Hippocampal formation (tissue), 2 donors: ENCODE measurements at places on chromosomes 1 and 21.
A peak's percentile ranks its signal among the peaks of the same experiment; 100 is the strongest.

GRCh38 chr1:39427374-39427773 is 64.1 kb upstream of the BMP8A start:
- DNase-seq, result no peak

GRCh38 chr1:56061824-56062223 is 517.5 kb downstream of the PLPP3 start:
- no peak for DNase-seq

- no peak for DNase-seq
These were observed 2.7 kb downstream of the PLXNA2 start for GRCh38 chr1:208241512-208241911.

DNA sequence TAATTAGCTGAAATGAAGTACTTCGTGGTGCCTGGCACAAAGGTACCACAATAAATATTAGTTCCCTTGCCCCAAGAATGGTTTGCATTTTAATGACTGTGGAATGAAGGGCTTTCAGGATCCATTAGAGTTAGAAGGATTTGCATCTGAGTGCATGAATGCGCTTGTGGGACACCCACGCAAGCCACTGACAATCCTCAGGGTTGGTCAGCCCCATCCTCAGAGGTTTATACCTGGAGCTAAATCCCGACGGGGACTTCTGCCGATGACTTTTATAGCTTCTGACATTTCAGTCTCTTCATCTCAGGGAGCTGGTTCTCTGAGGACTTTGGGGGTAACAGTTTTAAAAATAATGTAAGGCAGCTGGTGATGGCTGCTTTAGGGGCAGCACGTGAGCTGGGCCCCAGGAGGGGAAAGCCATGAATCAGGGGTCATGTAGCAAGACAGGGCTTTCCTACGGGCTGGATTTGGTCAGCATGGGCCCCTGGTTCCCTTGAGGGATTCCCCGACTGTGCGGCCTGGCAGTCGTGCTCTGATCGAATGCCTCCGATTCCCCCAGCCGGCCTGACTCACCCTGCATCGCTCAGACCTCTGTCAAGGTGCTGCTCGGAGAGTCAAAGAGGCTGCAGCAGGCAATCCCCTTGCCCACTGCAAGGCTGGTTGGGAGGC is 20.8 kb upstream of the IL10 start:
- no peak for DNase-seq

- DNase-seq, result no peak
These were observed 27.1 kb upstream of the POU3F1 start for GRCh38 chr1:38073534-38074301.

DNA sequence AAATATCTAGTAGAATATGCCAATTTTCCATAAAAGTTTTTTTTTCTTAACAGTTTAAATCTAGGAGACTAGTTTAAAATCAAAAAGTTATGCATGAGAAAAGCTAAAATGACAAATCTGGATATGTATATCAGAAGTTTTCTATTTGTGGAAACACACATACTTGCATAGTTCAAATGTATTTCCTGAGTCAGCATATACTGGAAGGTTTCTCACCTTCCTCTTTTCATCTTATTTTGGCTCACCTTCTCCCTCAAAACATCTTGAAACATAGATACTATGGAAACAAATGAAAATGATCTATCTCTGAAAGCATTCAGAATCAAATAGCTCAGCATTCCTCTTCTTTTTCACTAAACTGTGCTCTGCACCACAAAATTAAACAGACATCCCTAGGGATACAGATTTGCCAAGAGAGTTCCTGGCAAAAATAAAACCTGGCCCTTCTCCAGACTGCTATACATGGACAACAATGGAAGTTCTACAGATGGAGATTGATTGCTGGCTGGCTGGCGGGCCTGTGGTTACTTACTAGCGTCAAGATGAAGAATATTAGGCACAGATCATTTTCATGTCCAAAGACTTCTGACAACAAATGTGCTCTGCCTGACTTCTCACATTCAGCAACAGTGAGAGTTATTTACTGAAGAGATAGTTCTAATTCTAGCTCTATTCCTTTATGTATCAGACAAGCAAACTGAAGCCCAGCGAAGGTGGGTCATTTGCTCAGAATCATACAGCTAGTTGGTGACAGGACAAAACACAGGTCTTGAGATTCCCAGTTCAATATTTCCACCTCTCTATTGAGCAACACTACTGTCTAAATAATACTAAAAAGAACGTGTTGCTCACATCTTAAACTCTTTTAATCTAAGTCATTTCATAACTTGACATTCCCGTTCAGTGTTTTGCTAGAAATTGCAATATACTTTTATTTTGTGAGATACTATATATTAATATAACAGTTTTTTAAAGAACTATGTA is 26.6 kb downstream of the DIPK1A start:
- peak; percentile 25 for DNase-seq

DNA sequence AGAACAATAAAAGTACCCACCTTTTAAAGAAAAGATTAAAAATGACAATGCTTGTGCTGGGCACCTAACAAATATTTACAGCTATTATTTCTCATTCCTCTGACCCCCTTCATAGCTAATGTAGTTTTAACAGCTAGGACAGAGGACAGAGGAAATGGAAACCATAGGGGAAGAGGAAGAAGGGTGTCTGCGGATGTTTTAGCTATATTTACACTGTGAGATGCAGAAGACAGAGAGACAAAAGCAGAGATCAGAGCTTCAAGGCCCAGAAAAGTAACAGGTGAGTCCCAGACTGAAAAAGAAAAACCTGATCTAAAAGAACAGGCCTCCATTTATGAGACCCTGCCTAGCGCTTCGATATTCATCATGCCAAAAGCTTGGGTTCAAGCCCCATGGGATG is 72.0 kb downstream of the ZNF281 start:
- no peak for DNase-seq

DNA sequence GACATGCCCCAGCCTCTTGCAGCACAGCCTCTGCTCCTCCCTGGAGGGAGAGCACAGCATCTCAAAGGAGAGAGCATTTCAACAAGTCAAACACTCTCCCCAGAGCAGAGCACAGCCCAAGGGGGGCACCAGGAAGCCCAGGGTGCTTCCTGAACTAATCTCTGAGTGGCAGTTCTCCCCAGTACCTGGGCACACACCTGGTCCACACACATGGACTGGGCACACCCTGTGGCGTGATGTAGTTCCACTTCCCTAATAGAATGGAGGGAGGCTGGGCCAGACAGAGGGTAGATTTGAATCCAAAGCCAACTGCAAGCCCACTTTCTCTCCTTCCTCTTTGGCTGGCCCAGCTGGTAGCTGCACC is 55.5 kb downstream of the CD46 start:
- DNase-seq, result no peak

DNA sequence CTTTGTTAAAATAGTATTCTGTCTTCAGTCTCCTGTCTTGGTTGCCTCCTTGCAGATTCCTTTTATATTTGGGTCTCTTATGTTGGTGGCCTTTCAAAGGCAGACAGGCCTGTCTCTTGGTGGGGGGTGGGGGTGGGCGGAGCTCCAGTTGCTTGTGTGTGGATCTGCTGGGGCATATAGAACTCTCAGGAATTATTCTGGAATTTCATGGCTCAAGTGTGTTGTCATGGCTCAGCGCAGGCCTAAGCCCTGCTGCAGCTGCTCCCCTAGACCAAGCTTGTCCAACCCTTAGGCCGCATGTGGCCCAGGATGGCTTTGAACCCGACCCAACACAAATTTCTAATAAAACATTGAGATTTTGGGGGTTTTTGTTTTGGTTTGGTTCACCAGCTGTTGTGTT is 8.0 kb downstream of the C1orf35 start:
- DNase-seq, result no peak

DNA sequence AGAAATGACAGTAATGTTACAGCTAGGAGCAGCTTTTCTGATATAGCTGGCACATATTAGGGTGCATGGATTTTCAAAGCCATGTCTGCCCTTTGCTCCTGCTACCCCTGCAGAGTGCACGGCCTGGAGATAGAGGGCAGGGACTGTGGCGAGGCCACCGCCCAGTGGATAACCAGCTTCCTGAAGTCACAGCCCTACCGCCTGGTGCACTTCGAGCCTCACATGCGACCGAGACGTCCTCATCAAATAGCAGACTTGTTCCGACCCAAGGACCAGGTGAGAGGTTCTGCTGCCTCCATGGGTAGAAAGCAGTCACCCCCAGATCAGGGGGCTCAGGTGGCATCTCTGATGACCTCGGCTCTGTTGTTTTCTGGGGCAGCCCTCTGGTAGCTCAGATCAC is 9.8 kb downstream of the MTARC1 start:
- no peak for DNase-seq

DNA sequence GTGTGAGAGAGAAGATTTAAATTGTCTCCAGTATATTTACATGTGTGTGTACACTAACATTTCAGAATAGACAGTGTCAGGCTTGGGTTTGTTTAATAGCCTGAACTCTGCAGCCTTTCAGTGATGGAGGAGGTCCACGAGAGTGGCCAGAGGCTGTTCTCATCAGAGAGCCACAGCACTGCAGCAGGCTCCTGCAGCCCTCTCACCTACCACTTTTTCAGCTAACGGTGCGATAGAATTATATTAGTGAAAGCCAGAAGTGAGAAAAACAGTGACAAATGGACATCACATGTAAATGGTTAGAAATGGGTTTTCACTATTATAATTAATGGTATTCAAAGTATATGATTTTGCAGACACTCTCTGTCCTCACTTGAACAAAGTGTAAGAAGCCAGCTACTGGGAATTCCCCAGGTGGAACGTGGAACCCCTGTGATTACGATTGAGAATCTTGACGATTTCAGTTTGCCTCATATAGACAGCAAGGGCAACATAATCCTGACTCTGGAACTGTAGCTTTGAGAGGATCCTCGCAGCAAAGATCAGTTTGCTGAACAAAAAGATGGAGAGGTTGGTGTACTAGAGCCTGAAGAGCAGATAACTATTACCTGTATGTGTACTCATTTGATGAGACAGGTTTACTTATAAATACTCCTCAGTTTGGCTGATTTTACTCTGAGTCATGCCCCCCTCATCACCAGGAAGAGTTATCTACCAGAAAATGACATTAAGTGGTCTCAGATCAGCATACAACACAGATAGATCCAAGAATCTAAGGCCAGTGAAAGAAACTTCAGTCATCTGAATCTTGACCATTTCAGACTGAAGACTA is 31.4 kb downstream of the IFI16 start:
- DNase-seq, result no peak

DNA sequence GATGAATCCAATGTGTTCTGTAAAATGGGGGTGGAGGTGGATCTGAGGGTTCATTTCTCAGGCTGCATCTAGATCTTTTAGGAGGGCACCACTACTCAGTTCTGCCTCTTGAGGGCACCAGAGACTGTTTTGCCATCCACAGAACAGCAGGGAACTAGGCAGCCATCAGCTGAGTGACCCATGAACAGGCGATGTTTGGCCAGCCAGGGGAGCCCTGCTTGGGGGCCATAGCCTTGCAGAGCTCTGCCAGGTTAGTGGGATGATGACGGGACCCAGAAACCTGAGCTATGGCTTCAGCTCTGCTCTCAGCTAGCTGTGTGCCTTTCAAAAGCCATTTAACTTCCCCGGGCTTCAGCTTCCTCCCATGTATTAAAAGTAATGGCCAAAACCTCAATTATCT is 13.4 kb upstream of the NOS1AP start:
- peak; percentile 65 for DNase-seq

GRCh38 chr1:237146241-237146640 is 104.3 kb downstream of the RYR2 start:
- DNase-seq, result no peak

- DNase-seq, result no peak
These were observed 46.9 kb downstream of the ARHGEF10L start for GRCh38 chr1:17586172-17586964.

DNA sequence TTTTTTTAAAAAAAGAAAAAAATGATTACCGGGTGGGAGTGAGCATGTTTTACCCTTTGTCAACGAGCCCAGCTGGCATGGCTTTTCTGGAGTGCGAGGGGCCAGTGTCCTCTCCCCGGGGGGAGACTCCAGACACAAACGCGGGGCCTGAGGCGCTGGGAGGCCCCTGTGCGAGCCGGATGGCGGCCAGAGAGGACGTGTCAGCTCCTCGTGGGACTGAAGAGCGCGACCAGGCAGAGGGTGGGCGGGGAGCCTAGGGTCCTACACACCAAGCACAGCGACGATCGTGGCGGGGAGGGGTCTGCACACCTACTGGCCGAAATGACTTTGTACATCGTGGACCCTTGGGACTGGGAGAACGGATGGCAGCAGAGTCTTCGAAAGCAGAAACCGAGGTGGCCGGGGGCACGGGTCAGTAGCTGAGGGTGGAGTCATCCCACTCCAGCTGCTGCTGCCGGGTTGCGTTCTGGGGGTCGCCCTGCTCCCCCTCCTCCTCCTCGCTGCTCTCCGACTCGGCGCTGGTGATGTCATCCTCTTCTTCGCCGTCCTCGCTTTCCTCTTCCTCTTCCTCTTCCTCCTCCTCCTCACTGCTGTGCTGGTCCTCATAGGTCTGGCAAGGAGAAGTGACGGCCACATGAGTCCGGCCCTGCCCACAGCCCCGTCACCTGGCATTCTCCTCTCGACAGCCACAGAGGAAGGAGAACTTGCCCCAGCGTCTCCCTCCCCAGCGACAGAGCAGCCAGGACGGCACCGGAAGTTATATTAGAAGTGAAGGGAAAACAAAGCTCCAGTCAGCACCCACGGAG is 78.8 kb downstream of the PIK3CD start:
- peak; percentile 24 for DNase-seq

DNA sequence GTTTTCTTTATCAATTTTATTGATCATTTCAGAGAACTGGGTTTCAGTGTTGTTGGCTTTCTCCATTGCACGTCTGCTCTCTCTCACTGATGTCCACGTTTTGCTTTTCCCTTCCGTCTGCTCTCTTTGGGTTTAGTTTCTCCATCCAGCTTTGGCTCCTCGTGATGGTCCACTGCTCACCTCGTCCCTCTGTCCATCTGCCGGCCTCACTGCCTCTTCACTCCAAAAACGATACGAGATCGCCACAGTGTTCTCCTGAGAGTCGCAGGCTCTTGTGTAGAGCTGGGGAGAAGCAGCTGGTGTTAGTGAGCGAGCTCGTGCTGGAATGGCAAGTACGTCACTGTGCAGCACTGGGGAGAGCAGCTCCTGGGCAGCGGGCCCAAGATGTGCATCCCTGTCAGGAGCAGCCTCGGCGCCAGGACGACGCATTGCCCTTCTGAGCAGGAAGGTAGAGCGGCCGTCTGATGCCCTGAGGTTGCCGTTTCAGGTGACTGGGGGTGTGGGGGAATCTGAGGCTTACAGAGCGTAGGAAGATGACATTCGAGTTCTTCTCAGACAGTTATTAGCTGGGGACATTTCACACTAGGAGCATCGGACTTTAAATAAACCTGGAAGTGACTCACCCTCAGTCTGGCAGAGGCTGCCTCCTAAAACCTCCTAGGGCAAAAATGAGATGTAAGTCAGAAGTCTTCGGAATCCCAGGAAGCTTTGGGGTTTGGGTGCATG is 31.4 kb upstream of the PCBP3 start:
- DNase-seq, result no peak

DNA sequence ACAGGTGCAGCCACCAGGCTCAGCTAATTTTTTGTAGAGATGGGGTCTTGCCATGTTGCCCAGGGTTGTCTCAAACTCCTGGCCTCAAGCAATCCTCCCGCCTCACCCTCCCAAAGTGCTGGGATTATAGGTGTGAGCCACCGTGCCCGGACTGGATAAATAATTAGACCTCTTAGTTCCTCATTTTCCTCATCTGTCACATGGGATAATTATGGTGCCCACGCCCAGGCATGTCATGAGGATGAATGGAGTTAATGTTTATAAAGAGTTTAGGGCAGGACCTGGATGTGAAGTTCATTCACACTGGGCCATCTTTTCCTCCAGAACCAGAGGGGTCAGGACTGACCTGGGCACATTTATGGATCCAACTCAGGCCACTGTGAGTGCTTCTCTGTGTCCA is 23.7 kb downstream of the PADI3 start:
- DNase-seq, result no peak

GRCh38 chr1:156439777-156440183 is 60.8 kb downstream of the MEF2D start:
- DNase-seq, result no peak

- no peak for DNase-seq
These were observed 136.8 kb upstream of the SGIP1 start for GRCh38 chr1:66397192-66397591.

GRCh38 chr1:234118911-234119310 is 214.4 kb downstream of the SLC35F3 start:
- no peak for DNase-seq
